ENCODE measurements at places on chromosomes 11 and 22. TPM values are rescaled to one million over a fixed set of nuclear protein-coding genes. Genes with fewer than 3 reads are reported as not detected.

DNA sequence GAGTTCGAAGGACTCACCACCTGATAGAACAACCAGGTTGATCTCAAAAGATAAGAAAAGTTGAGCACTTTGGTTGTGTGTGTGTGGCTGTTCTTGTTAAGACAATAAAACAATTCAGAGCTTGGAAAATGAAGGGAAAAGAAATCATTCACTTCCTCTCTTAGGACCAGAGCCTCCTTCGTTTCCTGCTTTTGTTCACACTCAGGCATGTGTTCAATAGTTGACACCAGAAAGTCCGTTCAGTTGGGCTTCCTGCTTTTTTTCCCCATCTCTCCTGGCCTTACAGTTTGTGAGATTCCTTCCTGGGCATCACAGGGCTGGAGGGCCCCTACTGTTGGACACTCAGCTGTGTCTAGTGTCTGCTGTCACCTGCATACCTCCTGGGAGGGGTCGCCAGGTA is 48.0 kb downstream of the TSPAN18 start:
- no peak for DNase-seq

DNA sequence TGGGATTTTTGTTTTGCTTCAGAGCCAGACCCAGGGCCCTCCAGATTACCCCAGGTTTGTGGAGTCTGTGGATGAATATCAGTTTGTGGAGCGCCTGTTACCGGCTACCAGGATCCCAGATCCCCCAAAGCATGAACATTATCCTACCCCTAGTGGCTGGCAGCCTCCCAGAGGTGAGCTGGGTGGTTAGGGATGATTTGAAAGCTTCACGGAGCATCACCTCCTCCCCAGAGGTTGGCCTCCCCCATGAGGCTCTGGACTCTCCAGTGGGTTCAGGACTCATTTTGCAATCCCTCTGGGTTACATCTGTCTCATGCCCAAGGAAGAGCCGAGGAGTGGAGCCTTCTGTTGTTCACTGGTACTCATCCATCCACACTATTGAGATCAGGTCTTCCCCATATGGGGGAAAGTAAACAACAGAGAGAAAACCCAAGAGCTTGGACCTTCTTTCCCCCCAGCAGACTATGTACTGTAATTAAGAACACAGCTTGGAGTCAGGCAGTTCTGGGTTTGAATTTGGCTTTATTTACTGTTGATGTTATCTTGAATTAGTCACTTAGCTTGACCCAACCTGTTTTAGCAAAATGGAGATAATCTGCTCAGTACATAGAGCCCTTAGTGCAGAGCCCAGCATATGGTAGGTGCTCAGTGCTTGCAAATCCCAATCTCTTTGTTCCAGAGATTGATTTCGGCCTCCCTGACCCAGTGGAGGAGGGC is 2.5 kb downstream of the MRPL49 start:
- no peak for DNase-seq

TCN1 gene
- not detected for total RNA-seq

- DNase-seq = no peak
Observed at GRCh38 chr11:36467916-36468315, 42.2 kb downstream of the TRAF6 start.

All from fibroblast of villous mesenchyme (primary cell).